ENCODE measurements at places on chromosomes 13 and 19.

DNA sequence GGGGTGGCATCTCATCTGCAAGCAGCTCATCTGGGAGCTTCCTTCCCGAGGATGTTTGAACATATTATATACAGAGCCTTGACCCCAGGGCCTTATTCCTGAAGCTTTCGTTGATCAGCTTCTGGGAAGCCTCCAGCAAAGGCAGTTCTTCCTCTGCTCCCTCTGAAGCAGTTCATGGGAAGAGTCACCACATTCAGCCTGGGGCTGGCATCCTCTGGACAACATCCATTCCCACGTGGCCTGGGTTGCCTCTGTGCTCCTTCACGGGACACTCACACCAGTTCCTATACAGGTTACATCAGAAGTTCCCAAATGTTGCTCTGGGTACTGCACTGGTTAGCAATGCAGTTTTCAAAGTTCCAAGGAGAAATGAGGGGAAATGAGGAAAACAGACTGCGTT is 29.6 kb downstream of the COL4A2 start:
- no peak for DNase-seq

- no peak for DNase-seq
These were observed 7.9 kb upstream of the C13orf46 start for GRCh38 chr13:113981611-113982295.

GRCh38 chr13:97879646-97880310 is 73.7 kb upstream of the IPO5 start:
- peak; percentile 76 for DNase-seq

GRCh38 chr13:91245288-91245687 is 102.2 kb upstream of the MIR17HG start:
- DNase-seq, result no peak

DNA sequence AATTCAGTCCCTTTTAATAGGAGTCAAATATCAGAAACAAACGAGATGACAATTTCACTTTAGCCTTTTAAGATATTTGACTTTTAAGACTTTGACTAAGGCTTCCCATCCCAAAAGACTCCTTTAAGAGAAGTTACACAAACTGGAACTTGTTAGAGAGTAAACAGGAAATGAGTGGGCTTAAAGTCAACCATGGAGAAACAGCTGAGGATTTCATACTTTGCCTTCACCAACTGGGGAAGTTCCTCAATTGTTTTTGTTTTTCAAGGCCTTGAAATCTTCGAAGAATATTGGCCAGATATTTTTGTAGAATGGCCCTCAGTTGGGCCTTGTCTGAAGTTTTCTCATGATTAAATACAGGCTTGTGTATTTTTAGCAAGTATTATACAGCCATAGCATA is 227.3 kb downstream of the POU4F1 start:
- DNase-seq, result no peak

DNA sequence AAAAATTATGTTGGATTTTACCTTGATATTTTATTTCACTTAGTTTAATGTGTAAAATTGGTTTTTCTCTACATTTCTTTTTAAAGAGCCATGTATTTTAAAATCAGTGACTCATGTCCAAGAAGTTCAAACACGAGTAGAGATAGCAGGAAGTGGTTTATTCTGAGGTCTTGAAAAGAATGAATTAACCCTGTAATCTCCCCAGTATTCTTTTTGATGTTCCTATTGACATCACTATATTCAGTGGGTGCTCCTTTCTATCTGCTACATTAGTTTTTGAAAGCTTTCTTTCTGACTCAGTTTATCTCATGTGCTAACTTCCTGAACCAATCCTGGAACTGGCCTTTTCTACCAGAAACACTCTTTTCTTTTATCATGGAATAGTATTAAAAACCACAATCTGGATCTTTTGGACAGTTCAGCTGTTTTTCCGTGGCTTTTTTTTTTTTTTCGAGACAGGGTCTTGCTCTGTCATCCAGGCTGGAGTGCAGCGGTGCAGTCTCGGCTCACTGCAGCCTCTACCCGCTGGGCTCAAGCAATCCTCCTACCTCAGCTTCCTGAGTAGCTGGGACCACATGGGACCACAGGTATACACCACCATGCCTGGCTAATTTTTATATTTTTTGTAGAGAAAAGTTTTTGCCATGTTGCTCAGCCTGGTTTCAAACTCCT is 114.9 kb downstream of the PCCA start:
- peak; percentile 71 for DNase-seq

DNA sequence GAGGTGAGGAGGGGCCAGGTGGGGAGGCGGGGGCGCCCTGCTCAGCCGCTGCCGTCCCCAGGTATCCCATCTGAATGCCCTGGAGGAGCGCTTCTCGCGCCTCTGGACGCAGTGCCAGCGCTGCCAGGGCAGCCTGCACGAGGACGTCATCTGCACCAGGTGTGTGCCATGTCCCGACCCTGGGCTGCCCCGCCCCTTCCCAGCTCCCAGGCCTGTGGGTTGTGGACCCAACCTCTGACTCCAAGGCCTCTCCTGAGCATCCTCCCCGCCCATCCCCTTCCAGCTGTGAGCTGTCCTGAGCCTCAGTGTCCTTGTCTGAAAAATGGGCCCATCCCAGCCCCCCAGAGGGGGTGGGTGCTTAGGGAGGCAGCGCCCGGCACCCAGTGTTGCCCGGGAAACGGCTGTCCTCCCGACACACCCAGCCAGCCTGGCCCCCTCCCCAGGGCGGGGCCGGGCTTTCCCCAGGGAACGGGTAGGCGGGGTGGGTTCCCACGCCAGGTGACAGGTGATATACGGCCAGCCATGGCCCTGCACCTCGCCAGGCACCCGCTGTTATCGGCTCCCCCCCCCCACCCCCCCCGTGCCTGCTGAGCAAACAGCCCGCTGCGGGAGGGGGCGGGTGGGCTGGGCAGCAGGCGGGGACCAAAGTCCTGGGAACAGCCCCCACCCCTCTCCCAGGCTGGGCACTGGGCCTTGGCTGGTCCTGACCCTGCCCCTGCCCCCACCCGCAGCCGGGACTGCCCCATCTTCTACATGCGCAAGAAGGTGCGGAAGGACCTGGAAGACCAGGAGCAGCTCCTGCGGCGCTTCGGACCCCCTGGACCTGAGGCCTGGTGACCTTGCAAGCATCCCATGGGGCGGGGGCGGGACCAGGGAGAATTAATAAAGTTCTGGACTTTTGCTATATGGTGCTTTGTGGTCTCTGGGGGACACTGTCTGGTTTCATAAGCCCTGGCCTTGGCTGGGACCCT is 1.3 kb upstream of the SPIB start:
- no peak for DNase-seq

DNA sequence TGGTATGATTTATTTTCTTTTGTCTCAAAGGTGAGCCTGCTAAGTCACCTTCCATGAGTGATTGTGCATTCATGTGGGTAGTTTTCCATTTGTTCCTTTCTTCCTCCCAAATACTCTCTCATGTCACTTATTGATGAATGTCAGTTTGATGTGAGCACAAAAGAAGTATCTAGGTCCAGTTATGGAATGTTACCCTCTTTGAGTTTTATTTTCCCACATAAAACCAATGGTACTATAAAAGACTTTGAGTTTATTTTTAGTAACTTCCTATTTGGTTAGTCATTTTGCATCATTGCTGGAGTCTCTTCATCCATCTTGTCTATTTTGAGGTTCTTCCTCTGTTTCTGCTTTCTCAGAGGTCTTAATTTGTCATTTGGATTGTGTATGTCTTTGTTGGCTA is 321.3 kb downstream of the GPC6 start:
- no peak for DNase-seq

GRCh38 chr13:75356421-75356820 is 125.5 kb downstream of the TBC1D4 start:
- no peak for DNase-seq

- no peak for DNase-seq
These were observed 793.9 kb upstream of the PCDH20 start for GRCh38 chr13:62209529-62209928.

GRCh38 chr19:45352062-45352461 is 11.5 kb downstream of the KLC3 start:
- DNase-seq, result no peak

DNA sequence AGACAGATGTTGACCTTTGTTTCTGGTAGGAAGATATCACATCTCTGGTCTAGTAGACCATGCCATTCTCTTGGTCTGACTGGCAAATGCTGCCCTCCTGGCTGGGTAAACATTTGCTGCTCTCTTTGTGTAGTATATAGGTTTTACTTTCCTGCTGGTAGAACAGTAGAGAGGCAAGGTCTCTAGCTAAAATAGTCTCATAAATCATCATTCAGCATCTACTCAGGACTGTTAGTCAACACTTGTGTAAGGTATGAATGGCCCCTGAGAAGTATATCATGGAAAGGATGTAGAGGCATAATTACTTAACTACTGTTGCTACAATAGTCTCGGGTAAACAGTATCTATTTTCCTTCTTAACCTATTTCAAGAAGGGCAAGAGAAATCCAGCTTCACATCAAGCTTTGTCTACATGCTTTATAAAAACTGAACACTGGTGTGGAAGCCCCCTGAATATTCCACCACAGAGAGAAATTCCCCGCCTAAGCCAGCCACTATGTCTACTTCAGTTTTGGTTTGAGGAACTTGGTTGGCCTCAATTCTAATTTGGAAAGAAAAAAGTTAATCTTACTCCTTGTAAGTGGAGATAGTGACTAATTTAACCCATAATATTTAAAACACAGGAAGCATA is 18.4 kb upstream of the MYCBP2 start:
- no peak for DNase-seq

GRCh38 chr13:79812070-79812850 is 331.3 kb downstream of the NDFIP2 start:
- no peak for DNase-seq
